Kidney capillary endothelial cell (primary cell): ENCODE measurements at places on chromosomes 12 and 14.

DNA sequence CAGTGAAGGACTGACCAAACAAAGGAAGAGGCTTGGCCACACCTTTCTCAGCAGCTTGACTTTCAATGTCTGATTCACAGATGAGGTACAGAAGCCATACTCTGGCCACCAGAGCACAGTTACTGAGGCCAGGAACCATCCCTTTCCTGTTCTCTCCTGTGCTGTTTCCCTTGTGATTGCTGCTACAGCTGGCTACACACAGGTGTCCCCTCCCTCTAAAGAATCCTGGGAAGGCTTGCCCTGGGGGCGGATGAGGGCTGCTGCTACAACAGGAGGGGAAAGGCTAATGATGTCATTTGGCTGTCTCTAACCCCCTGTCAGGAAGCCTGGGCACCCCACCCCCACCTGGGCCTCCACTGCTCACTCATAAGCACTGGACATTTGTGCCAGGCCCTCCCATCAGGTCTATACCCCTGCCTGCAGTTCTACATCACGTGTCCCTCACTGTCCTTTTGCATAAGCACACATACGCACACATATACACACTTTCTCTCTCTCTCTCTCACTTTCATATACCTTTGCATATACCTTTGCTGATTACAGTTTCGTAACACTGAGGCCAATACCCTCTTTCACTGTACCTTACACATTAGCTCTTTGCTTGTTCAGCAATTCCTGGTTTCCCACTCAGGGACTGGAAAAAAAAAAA is 41.4 kb downstream of the PRPF40B start:
- DNase-seq: no peak

DNA sequence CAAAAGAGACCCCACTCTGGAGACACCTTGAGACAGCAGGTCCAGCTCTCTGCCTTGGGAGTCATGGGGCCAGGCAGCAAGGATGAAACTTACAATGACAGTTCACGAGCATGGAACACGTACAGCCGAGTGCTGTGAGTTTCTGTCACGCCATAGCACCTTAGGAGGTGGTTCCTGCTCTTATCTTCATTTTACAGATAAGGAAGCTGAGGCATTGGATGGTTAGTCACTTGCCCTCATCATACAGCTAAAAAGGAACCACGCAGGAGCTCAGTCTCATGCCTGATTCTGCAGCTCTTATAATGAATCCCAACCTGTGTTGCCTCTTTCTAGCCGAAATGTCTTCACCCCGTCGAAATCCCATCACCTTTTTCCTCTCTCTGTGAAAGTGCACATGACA is 39.9 kb downstream of the C14orf132 start:
- DNase-seq: no peak

GRCh38 chr12:55658212-55658611 is 21.5 kb downstream of the OR10P1 start:
- DNase-seq: no peak

DNA sequence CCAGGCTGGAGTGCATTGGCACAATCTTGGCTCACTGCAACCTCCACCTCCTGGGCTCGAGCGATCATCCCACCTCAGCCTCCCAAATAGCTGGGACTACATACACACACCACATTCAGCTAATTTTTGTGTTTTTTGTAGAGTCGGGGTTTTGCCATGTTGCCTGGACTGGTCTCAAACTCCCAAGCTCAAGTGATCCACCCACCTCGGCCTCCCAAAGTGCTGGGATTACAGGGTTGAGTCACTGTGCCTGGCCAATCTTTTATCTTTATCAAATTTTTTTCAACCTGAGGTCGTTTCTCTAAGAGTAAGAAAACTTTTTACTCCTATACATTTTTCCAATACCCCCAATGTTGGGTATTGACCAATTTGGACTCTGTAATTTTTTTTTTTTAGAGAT is 40.0 kb upstream of the NAP1L1 start:
- DNase-seq: no peak

DNA sequence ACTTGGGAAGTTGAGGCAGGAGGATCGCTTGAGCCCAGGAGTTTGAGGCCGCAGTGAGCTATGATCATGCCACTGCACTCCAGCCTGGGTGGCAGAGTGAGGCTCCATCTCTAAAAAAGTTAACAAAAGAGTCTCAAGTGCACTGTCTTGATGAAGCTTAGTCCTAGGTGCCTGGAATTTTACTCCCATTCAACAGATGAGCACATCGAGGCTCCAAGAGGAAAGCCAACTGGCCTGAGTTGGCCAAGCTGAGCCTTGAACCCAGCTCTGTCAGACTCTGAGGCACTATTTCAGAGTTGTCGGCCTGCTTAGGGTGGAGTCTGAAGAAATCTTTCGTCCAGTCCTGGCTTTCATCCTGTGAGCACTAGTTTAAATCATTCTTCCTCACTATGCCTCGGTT is 98.1 kb upstream of the MAP1LC3B2 start:
- no peak for DNase-seq

GRCh38 chr14:56294128-56294527 is 175.9 kb downstream of the PELI2 start:
- no peak for DNase-seq

DNA sequence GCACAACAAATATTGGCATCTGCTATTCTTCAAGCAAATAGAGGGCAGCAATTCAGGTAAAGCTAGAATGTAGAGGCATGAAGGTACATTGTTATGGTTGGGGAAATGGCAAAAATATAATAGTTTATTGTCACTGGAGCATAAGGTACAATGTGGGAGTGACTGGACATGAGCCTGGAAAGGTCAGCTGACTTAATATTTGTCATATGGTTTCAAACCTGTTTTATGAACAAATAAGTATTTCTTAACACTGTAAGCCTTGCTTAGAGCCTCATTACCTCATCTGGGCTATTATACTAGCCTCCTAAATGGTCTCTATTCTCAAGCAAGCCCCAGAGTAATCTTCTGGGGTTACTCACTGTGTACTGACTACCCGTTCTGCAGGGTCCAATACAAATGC is 33.7 kb downstream of the FAM177A1 start:
- DNase-seq: no peak

GRCh38 chr12:111650912-111651311 is 34.8 kb downstream of the BRAP start:
- DNase-seq: no peak

- no peak for DNase-seq
These were observed 17.8 kb downstream of the DCAF5 start for GRCh38 chr14:69135133-69135532.

- no peak for DNase-seq
These were observed 67.0 kb downstream of the RBM19 start for GRCh38 chr12:113899042-113899560.

GRCh38 chr12:91347481-91348214 is 165.0 kb upstream of the DCN start:
- DNase-seq: no peak

GRCh38 chr12:12899530-12900380 is 8.4 kb downstream of the GPRC5A start:
- peak; percentile 90 for DNase-seq

DNA sequence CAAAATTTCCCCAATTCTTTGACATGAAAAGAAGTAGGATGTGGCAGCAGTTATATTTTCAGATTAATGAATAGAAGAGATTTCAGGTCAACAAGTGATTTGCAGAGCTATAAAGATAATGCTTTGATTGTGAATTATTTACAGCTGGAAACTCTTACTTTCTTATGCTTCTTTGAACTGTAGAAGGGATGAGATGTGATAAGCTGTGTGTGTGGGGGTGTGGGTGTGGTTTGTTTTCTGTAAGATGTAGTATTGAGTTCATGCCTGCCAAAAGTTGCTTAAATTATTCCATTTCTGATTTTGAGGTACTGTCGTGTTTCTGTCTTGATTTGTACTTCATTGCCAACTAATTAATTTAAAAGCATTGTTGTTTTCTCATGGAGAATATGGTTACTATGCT is 22.7 kb downstream of the AEBP2 start:
- no peak for DNase-seq

- DNase-seq: no peak
These were observed 443.4 kb downstream of the GLT1D1 start for GRCh38 chr12:129296671-129297070.

DNA sequence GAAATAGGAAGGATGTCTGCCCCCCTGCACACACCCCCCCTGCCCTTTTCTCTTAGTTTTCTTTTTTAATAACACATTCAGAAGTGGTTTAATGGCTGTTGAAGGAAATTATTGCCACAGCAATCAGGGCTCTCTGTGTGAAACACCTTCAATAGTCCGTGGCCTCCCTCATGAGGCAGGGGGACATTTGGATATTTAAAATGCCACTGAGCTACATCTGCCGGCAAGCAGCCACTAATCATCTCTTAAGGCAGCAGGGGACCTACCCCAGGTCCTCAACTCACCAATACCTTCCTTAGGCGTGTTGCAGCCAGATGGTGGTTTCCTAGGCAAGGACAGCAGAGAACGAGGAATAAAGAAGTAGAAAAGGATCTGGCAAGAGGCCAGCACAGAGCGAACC is 283.2 kb downstream of the TTC8 start:
- DNase-seq: no peak

- peak; percentile 94 for DNase-seq
These were observed 3.8 kb downstream of the TXNRD1 start for GRCh38 chr12:104219361-104219892.

DNA sequence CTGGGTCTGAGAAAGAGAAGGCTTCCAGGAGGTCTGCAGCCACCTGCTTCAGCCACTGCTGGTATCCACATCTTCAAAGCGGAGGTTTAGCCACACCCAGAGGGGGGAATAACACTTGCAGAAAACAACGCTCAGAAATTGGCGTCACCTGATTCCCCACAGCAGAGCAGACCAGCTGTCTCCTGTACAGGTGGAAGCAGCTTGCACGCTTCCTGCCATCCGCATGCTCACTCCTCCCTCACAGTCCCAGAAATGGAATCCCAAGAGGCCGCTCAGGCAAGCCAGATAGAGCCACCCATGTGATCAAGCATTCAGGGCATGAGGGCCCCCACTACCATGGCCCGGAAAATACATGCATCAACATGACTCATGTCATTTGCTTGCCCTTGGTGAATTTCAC is 112.2 kb upstream of the DIO3 start:
- no peak for DNase-seq

GRCh38 chr14:99118046-99118721 is 153.8 kb downstream of the BCL11B start:
- no peak for DNase-seq

GRCh38 chr14:64879635-64880220 is at the start of gene SPTB:
Gene SPTB (minus strand): TSS chr14:64879907. CDS start chr14:64823094, 56,813 bp downstream.
- DNase-seq: no peak

DNA sequence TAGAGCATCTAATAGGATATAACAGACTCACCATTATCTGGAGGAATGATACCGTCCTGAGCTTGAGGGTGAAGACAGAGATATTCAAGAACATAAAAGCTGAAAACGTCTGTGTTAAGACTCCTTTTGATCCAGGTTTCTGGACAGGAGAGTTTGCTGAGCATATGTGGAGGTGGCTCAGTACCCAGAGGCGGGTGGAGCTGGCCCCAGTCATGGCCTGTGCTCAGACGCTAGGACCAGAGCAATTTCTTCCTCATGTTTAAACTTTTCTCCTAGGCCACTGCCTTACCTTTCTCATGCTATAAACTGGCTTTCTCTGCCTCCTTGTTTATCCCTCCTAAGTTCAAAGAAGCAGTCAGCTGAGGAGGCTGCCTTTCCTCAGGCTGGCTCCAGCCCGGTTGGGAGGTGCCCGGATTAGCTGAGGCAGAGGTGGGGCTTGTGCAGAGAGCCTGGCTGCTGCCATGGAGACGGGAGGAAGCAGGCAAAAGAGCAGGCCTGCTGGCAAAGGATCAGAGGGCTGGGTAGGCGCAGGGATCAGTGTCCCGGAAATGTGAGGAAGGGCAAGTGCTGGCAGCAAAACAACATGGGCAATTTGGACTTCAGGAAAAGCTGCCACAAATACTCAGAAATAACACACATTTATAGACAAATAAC is 13.7 kb downstream of the COA8 start:
- peak; percentile 91 for DNase-seq

DNA sequence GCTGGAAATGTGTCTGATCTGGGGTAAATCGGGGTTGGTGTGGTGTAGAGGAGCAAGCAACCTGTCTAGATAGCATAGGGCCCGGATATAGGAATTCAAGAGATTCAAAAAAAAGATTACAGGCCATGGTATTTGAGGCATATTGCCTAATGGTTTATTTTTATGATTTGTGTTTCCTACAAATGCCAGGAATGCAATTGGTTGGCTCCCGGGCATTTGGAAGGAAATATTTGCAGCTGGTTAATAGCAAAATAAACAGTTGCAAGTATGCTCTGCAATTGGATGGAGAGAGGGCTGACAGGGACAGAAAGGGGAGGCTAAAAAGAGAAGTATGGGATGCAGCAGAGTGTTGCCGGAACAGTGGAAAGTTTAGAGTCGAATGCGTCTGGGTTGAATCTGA is 315.6 kb upstream of the ATP2B1 start:
- DNase-seq: no peak

DNA sequence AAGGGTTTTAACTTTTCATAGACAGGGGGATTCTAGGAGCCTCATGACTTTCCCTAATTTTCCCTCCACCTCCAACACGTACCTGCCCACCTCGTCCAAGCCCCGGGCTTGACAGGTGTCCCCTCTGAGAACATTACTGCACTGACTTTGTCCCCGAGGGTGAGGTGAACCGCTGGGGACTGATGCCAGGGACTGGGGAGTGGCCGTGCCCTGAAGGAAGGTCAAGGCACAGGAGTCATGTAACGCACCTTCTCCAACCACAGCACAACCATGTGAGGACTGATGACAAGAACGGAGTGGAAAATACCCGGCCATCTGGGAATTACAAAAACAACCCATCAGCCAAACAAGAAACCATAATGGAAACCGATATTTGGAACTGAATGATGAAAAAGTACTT is 214.7 kb upstream of the C14orf180 start:
- DNase-seq: no peak

DNA sequence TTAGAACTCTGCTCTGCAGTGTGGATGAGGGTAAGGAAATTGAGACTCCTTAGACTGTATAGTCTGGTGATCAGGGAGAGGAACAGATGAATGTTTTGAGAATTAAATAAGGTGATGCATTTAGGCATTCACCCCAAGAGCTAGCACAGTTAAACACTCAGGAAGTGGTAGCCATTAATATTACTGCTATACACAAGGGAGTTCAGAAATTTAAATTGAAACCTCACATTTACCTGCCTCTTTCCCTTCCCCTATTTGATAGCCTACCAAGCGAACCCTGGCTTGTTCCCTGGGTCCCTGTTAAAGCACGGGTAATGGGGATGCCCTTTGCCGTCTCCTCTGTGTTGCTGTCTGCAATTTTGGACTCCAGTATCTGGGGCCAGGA is 18.2 kb downstream of the WNT5B start:
- DNase-seq: no peak

GRCh38 chr14:22691171-22691570 is 47.0 kb upstream of the OR6J1 start:
- DNase-seq: peak; percentile 83

GRCh38 chr12:115088328-115088994 is 404.5 kb upstream of the TBX3 start:
- no peak for DNase-seq

GRCh38 chr14:36517242-36518030 is 2.6 kb downstream of the NKX2-1 start:
- DNase-seq: no peak

DNA sequence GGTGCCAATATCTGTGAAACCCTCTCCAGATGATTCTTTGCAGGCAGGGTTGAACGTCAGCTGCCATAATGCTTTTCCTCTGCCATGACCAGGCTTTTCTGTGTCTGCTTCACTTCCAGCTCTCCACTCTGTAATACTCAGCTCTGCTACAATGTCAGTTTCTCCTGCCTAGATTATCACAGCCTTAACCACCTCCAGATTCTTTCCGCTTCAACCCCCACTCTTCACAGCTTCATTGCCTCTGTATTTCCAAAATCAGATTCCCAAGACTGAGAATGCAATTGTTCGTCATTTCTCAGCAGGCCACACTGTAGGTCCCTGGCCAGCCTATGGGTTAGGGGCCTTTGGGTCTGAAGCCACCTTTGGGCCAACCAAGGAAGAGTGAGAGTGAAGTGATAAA is 73.7 kb upstream of the SCN8A start:
- DNase-seq: no peak
